Inflammatory macrophage treated with lipopolysaccharide for 4 hours (primary cell): ENCODE measurements at places on chromosomes 13 and 19.

GRCh38 chr19:35009424-35010415, 9.6 kb downstream of the GRAMD1A start:
- peak; percentile 29 for DNase-seq

- peak; percentile 37 for DNase-seq
These were observed 36.3 kb upstream of the FLT1 start for GRCh38 chr13:28531077-28531844.

- no peak for DNase-seq
These were observed 15.5 kb downstream of the TMPRSS9 start for GRCh38 chr19:2375353-2376121.

DNA sequence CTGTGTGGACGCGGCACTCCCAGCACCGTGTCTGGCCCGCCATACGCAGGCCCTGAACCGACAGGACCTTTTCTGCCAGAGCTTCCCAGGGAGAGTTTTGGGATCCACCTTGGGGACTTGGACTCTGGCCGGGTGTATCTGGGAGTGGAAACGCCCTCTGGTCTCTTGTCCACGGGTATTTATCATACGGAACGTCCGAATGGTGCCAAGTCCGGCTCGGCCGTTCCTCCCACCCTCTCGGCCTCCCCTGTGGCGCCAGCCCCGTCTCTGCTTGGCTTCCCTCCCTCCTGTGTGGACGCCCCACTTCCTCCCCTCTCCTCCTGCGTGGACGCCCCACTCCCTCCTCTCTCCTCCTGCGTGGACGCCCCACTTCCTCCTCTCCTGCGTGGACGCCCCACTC, 12.1 kb downstream of the HCN2 start:
- DNase-seq, result no peak

- no peak for DNase-seq
These were observed 1.2 kb downstream of the ZNF8 start for GRCh38 chr19:58279925-58280316.

- peak; percentile 85 for DNase-seq
These were observed 3.6 kb upstream of the KCNN4 start for GRCh38 chr19:43784241-43784980.

DNA sequence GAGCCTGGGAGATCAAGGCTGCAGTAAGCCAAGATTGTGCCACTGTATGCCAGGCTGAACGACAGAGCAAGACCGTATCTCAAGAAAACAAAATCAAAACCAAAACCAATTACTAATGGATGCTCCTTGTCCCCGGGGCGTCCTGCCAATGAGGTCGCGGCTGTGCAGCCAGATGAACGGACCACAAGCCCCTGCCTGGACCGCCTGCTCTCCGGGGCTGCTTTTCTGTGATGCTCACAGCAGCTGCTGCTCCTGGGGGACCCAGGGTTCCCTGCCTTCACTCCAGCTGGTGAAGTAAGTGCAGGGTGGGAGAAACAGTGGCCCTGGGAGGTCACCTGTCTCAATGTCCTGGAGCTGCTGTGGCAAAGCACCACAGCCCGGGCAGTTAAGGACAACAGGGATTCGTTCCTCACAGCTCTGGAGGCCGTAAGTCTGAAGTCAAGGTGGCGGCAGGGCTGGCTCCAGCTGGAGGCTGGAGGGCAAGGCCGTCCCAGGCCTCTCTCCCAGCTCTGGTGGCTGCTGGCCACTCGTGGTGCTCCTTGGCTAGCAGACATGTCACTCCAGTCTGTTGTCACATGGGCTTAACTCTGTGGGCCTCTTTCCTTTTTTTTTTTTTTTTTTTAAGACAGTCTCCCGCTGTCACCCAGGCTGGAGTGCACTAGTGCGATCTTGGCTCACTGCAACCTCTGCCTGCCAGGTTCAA, 10.1 kb downstream of the COPE start:
- no peak for DNase-seq

- DNase-seq, result peak; percentile 48
These were observed 3.3 kb downstream of the GPX4 start for GRCh38 chr19:1106841-1107660.

DNA sequence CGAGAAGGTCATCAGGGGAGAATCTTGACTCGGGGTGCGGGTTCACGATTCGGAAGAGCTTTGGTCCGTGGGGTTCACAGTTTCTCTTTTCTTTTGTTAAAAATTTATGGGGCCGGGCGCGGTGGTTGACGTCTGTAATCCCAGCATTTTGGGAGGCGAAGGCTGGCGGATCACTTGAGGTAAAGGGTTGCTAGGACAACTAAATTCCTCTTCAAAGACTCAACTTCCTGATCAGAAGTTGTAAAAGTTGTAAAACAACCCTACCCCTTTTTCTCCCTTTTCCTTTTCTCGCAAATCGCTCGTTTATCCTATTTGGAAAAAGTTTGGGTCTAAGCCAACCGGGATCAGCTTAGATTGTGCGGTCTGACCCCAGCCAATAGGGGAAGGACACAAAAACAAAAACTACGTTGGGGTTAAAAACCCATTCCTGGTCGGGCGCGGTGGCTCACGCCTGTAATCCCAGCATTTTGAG, 673 bp downstream of the ZNF486 start:
- no peak for DNase-seq

DNA sequence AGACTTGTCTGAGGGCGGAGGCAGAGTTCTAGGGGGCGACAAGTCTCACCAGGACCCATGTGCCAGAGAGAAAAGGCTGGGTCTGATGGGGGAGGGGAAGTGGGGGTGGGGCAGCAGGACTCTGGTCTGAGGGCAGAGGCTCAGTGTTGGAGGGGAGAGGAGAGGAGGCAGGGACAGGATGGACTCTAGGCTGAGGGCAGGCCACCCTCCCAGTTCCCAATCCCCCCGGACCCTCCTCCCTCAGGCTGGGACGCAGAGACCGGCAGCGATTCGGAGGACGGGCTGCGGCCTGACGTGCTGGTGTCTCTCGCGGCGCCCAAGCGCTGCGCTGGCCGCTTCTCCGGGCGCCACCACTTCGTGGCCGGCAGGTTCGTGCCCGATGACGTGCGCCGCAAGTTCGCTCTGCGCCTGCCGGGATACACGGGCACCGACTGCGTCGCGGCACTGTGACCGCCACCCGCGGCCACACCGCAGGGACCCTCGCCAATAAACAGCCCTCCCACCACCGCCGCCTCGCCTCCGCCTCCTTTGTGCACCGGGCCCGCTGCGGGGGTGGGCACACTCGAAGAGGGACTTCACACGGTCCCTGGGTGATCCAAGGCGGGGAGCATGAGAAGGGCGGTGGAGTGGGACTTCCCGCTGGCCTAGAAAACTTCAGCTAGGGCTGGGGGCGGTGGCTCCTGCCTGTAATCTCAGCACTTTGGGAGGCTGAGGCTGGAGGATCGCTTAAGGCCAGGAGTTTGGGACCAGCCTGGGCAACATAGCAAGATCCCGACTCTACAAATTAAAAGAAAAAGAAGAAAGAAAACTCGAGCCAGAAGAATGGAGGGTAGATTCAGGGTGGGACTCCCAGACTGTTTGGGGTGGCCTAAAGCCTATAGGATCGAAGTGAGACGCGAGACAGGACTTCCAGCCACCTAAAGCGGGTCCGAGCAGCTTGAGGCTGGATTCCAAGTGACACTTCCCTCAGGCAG, 703 bp upstream of the CILP2 start:
- DNase-seq, result no peak

DNA sequence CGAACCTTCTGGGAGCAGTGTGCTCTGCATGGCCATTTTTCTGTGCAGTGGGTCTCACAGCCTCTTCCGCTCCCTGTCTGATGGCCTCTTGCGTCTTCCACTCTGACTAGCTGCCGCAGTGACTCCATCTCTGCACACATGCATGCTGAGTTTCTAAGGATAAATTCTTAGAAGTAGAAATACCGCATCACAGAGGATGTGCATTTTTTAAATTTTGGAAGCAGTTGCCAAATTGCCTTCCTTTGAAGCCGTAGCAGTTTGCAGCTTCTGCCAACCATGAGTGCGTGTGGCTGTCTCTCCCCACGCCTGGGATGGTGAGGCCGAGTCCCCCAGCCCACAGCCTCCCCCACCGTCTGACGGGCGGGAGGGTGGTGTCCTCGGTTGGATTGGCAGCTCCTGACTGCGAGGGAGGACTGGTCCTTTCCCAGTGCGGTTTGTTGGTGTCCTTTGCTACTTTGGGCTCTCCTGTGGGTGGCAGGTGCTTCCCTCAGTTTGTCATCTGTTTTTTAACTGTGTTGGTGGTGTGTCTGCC, 9.8 kb downstream of the FZR1 start:
- DNase-seq, result no peak

DNA sequence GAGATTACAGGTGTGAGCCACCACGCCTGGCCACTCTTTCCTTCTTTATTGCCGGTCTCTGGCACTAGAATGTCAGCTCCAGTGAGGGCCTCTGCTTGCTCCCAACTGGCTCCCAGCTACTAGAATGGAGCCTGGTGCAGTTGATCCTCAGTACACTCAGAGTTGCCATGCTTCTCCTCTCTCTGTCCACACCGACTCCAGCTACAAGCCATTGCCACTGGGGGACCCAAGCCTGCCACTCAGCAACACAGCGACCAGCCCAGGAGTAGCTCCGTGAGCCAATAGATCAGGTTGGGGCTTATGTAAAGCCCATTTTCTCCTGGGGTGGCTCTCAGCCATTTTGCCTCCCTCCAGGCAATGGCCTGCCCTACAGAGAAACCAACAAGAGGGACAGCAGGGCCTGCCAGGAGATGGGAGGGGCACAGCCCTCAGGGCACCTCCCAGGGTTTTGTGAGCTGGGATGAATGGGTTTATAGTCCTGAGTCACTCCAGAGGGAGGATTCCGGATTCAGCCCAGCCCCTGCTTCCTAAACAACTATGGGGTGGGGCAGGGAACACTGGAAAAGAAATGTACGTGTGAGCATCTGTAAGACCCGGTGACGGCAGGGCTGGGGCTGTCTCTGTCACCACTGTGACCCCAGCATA, 36.5 kb downstream of the OPA3 start:
- no peak for DNase-seq

GRCh38 chr13:107222597-107222996, 654.7 kb upstream of the ARGLU1 start:
- no peak for DNase-seq

- no peak for DNase-seq
These were observed 65.2 kb downstream of the DPRX start for GRCh38 chr19:53696951-53697350.

DNA sequence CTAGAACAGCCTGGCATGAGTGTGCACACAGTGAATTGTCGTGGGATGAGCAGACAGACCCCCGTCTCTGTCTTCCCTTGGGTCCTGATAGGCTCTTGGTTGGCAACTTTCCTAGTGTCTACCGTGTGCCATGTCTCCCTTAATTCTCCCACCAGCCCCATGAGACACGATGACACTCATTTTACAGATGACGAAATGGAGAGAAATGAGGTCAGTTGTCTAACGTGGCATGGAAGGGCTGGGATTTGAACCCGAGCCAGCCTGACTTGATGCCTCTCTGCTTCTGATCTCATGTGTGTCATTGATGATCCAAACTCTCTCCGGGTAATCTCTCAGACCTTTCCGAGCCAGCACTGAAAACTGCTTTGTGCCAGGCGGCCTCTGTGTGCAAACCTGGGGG, 8.4 kb upstream of the KLK14 start:
- DNase-seq, result no peak

- no peak for DNase-seq
These were observed 216.1 kb downstream of the SLITRK1 start for GRCh38 chr13:83666141-83666540.

GRCh38 chr13:108323031-108323430, 53.5 kb downstream of the TNFSF13B start:
- DNase-seq, result peak; percentile 77

GRCh38 chr19:970695-971094, 13.4 kb upstream of the WDR18 start:
- DNase-seq, result no peak

- DNase-seq, result no peak
These were observed 473.6 kb upstream of the SPRY2 start for GRCh38 chr13:80814541-80814940.

DNA sequence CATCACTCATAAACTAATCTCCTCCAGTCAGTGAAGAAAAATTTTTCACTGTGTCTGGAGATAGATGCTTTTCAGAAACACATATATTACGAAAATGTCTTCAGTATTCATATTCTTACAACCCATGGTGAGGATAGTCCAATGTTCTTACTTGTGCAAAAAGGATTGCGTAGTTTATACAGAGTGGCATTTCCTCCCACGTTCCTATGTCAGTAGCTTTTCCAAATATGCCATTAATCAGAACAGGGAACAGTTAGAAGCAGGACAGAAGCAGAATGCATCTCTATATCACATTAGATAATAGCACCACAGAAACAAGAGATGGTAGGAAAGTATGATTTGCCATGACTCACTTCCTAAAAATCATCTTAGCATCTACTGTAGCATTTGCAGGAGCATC, 282.9 kb downstream of the SLITRK5 start:
- no peak for DNase-seq

- no peak for DNase-seq
These were observed 151.6 kb downstream of the IER2 start for GRCh38 chr19:13301627-13302334.

GRCh38 chr19:4113398-4114088, 10.4 kb downstream of the MAP2K2 start:
- DNase-seq, result no peak

GRCh38 chr19:6227156-6227935, 52.4 kb downstream of the MLLT1 start:
- DNase-seq, result no peak

GRCh38 chr13:97116754-97117153, 105.4 kb upstream of the MBNL2 start:
- DNase-seq, result no peak

- DNase-seq, result no peak
These were observed 3.3 kb downstream of the ZNF444 start for GRCh38 chr19:56144376-56144775.

DNA sequence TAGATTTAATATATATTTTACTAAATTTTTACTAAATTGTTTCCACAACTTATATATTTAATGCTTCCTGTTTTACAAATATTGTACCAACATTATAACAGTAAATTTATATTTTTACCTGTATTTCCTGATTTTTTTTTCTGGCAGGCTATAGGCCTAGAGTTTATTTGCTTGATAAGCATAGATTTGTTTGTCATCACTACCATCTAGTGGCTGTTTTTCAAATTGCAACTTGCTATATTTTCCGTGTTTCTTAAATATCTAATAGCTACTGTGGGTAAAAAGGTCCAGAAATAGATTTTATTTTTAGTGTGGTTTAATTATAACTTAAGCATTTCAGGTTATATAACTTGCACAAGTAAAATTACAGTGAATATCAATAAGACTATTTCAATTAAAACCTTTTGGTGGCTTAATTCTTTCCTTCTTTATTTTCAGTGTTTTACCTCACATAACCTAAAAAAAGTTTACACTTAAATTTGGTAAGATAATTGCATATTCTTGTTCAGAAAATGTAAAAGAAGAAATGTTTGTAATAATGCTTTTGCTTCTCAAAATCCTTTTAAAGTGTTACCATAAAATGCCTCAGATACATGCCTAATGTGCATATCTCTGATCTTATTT, 60.6 kb downstream of the NDFIP2 start:
- peak; percentile 68 for DNase-seq
